Stimulated activated CD4-positive, alpha-beta T cell treated with anti-CD3 and anti-CD28 coated beads, Interleukin-4, amount 100 ng/mL, for 4 hours (primary cell): ENCODE measurements at places on chromosomes 2 and 18.

- DNase-seq: no peak
Observed at GRCh38 chr2:20049637-20050036, 1.8 kb downstream of the LAPTM4A start.

GRCh38 chr18:5543036-5543680 is 639 bp downstream of the EPB41L3 start:
- DNase-seq: no peak

DNA sequence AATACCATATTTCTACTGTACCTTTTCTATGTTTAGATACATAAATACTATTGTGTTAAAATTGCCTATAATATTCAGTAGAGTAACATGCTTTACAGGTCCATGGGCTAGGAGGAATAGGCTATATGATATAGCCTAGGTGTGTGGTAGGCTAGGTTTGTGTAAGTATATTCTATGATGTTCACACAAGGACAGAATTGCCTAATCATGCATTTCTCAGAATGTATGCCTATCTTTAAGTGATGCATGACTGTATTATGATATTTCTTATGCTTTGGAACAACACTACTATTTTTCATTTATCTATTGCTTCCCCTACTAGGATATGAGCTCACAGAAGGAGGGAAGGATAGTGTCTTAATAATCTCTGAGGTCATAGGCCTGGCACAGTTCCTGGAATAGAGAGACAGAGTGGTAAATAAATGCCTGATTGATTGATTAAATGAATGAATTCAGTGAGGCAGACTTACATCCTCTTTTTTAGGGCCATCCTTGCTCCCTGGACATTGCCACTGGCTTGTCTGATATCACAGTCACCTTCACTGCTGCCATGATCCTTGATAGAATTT is 121.0 kb downstream of the MYO3B start:
- DNase-seq: no peak

- DNase-seq: no peak
Observed at GRCh38 chr2:72098935-72099334, 48.7 kb downstream of the CYP26B1 start.

GRCh38 chr2:127606625-127607398 is 39.1 kb upstream of the GPR17 start:
- no peak for DNase-seq

DNA sequence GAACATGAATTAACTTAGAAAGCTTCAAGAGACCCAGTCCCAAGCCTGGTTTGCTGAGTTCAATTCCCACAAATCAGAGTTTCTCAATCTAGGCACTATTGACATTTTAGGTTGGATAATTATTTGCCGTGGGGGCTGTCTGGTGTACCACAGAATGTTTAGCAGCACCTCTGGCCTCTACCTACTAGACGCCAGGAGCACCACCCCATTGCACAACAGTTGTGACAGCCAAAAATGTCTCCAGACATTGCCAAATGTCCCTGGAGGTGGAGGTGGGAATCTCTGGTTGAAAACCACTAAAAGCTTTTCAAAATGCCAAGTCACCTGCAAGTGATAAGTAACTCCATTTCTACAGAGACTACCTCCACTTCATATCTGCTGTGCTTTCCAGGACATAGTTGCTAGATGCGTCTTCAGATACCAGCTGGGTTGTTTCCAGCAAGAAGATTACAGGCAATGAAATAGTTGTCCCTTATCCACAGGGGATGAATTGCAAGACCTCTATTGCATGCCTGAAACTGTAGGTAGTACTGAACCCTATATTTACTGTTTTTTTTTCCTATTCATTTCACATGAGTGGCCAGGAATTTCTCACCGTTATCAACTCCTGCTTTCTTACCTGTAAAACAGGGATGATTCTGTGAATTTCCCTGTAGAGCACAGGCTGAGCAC is 554.3 kb downstream of the ZEB2 start:
- no peak for DNase-seq

GRCh38 chr18:22033085-22033484 is 136.3 kb upstream of the GATA6 start:
- no peak for DNase-seq

DNA sequence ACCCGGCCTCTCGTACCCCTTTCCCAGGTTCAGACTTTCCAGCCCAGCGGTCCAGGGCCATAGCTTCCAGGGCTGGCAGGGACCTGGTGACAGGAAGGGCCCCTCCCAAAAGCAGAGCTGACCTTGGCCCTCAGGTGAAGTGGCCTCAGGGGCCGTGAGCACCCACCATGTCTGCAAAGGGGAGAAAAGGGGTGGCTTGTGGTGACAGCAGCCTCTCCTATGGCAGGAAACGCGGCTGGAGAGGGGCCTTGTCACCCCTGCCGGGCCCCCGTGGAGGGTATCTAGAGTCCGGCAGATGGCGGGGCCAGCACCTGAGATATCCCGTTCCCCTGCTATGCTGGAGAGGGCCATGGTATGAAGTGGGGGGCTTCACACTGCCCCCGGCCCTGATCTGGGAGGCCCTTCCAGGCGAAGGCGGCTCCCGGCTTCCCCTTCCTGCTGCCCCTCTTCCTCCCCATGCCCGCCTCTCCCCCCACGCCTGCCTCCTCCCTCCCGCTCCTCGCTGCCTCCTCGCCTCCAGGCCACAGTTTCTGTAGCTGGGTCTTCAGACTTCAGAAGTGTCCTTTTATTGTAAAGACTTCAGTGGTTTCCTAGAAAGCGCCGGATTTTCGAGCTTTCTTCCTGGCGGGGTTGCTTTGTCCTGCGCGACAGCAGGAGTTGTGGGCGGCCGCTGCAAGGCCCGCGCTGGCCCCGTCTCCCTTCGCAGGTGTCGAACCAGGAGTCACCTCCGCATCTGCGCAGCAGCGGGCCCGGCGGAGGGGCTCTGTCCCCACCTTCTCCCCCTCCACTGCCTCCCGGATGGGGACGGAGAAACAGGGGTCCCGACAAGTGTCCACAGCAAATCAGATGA is 240.5 kb upstream of the MYT1L start:
- no peak for DNase-seq

DNA sequence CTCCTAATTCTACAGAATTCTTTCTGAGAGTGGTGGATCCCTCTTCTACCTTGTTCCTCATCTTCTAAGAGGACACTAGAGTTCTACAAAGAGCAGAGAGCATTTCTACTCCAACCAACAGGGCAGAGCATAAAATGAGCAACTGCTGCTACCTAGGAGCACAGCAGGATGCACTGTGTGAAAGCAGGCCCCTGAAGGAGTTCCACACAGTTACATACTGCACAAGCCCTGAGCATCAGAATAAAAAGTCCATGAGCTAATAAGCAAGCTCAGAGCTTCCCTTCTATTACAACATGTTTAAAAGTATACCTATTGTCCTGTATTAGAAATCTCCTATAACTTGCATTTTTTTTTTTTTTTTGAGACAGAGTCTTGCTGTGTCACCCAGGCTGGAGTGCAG is 8.4 kb downstream of the FHL2 start:
- no peak for DNase-seq

- no peak for DNase-seq
Observed at GRCh38 chr18:38930881-38931753, 1365.5 kb upstream of the CELF4 start.

DNA sequence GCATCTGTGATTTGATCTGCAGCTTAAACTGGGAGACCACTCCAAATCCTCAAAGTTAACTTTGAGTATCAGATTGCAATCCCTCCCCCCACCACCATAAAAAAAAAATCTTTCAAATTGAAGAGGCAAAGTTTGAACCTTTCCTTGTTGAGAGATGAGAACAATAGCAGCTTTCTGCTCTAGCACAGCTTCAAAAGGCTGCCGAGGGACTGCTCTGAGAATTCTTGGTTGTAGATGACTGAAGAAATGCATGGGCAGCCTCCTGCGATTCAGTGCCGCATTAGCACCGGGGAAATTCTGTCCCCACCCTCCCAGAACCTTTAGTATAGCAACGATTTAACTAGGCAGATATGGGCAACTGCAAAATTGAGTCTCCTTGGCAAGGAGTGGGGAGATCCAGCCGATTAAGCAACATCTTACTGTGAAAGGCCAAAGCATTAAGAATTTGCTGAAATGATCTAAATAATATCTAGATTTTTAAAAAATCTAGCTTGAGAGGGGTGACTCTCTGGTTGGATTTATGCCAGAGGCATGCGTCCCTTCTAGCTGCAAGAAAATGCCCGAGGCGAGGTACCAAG is 3.9 kb upstream of the SP5 start:
- no peak for DNase-seq

GRCh38 chr2:239169311-239170048 is 231.3 kb downstream of the HDAC4 start:
- DNase-seq: no peak

GRCh38 chr2:9145109-9145751 is 61.4 kb upstream of the ASAP2 start:
- no peak for DNase-seq
